GM12891 (cell line): ENCODE measurements at places on chromosomes 13 and 19.

GRCh38 chr13:113668491-113668971, 1.5 kb downstream of the GRK1 start:
- no peak for DNase-seq

GRCh38 chr13:110445722-110446574, 115.6 kb downstream of the RAB20 start:
- DNase-seq, result no peak

DNA sequence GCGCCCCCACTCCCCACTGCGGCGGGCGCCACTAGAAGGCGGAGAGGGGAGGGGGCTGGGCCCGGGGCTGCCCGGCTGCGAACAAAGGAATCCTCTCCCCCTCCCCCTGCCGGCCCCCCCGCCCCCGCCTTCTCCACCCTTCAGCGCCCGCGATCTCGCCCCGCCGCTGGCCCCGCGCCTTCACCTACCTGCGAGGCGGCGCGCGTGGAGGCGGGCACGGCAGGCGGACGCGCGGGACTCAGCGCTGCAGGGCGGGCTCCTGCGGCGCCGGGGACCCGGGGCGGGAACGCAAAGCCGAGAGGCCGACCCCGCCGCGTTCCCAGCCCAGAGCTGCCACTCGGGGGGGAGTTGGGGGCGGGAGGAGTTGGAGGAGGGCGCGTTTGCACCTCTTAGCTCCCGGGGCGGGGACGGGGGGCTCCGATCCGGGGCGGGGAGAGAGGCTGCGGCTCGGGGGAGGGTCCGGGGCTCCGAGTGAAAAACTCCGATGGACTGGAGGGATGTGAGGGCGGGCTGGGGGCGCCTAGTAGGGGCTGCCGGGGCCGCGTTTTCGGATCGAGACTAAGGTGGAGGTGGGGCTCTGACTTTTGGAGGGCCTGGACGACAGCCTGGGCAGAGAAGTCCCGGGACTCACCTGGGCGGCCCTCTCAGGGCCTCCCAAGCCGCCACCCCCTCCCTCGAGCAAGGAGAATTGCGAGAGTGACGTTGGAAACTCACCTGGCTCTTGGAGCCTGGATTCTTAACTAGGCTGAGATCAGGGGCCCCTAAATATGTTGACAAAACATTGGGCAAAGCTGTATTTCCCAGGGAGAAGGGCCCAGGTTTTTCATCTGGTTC, at the start of gene FBN3:
TSS of gene FBN3 (minus strand) at position 332 of the 834 bp plus-strand sequence. CDS start 2,112 bp downstream, outside the sequence.
- DNase-seq, result no peak

DNA sequence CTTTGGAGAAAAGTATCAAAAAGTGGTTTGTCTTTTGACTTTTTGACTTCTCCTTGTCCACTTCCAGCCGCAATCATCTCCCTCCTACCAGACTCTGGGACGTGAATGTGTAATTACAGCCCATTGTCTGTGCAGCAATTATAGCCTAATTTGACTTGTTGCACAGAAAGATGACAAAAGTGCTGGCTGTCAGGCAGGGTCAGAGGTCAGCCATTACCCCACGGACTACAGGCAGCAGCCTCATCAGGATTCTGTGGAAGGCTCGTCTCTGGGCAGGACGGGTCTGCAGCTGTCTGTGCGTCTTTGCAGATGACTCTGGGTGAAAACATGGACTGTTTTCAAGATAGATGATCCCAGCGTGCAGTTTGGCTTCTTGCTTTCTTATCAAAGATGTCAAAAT, 102.2 kb upstream of the EDNRB start:
- no peak for DNase-seq

DNA sequence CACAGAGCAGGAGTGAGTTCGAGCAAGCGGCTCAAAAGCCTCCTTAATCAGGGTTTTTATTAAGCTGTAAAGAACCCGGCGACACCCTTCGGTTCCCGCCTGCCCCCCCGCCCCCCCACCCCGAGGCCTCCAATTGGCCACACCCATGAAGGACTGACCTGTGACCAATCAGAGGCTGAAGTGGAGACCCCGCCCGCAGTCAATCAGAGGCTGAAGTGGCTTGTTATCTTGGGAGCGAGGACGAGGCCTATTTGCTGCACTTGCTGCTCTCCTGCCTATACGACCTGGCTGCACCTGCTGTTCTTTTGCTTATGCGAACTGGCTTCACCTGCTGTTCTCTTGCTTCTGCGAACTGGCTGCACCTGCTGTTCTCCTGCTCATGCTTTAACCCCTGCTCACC, 844.9 kb downstream of the OLFM4 start:
- DNase-seq, result no peak

- DNase-seq, result no peak
Observed at GRCh38 chr13:41742917-41743552, 217.9 kb downstream of the VWA8 start.

DNA sequence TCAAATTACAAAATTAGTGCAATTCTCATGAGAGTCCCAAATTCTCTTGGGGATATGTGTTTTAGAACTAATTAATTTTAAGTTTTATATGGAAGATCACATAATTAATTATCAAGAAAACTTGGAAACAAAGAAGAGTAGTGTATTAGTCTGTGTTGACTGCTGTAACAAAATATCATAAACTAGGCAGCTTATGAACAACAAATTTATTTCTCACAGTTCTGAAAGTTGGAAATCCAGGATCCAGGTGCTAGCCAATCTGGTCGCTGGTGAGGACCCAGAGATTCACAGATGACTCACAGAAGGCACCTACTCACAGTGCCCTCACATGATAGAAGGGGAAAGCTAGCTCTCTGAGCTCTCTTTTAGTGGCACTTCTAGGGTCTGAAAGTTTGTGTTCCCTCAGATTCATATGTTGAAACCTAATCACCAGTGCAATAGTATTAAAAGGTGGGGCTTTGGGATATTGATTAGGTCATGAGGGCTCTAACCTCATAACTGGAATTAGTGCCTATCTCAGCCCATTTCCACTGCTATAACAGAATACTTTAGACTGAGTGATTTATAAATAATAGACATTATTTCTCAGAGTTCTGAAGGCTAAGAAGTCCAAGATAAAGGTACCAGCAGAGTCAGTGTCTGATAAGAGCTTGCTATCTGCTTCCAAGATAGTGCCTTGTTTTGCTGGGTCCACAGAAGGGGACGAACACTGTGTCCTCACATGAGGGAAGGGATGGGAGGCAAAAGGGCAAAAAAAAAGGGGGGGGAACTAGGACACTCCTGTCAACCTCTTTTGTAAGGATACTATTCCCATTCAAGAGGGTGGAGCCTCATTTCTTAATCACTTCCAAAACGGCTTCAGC, 1.5 kb upstream of the ARGLU1 start:
- no peak for DNase-seq

GRCh38 chr19:45881909-45882528, 3.9 kb downstream of the IRF2BP1 start:
- no peak for DNase-seq

GRCh38 chr13:31172535-31172934, 10.8 kb upstream of the HSPH1 start:
- no peak for DNase-seq

GRCh38 chr13:33003458-33004019, 12.7 kb upstream of the KL start:
- no peak for DNase-seq

GRCh38 chr19:17522988-17523872, 11.8 kb downstream of the PGLS start:
- DNase-seq, result peak; percentile 74

DNA sequence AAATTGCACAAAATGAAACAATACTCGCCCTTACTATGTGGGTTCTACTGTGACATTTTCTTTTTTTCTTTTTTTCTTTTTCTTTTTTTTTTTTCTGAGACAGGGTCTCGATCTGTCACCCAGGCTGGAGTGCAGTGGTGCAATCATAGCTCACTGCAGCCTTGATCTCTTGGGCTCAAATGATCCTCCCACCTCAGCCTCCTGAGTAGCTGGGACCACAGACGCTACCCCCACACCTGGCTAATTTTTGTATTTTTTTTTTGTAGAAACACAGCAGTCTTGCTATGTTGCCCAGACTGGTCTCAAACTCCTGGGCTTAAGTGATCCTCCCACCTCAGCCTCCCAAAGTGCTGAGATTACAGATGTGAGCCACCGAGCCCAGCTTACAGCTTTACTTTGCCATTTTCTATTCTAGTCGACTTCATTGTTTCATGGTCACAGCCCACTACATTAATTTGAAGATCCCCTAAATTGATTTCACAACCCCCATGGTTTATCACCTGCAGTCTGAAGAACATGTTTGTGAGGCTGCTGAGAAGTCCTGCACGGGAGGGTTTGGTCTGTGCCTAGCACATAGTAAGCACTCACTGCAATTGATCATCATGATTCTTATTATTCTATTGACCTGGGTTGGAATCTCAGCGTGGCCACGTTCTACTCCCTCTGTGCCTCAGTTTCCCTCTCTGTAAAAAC, 3.8 kb downstream of the BCL3 start:
- no peak for DNase-seq

- peak; percentile 35 for DNase-seq
Observed at GRCh38 chr19:10603084-10603872, 16.2 kb upstream of the AP1M2 start.

DNA sequence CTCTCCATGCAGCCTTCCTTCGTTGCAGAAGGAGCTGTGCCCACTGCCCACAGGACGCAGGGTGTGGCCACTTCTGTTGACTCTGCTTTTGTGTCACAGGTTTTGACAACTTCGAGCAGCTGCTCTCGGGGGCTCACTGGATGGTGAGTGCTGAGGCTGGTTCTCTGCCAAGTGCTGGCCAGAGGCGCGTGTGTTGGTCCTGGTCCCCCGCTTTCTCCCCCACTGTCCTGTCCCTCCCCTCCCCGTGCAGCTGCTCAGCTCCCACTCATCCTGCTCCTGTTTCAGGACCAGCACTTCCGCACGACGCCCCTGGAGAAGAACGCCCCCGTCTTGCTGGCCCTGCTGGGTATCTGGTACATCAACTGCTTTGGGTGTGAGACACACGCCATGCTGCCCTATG, 10.6 kb upstream of the PDCD2L start:
- DNase-seq, result no peak

GRCh38 chr13:33541456-33541855, 255.9 kb upstream of the STARD13 start:
- DNase-seq, result no peak

- DNase-seq, result no peak
Observed at GRCh38 chr13:93797463-93797862, 570.9 kb downstream of the GPC6 start.

DNA sequence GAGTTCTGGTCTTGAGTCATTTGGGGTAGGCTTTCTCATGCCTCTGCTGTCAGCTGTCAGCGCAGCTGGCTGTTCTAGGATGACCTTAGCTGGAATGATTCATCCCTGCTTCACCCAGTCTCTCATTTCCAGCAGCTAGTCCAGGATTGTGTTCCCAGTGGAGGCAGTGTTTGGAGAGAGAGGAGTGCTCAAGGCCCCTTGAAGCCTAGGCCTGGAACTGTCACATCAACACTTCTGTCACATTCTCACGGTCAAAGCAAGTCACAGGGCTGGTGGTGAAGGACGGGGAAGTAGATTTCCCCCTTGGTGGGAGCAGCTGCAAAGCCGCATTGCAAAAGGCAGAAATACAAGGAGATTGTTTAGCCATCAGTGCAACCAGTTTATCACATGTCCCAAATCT, 15.2 kb downstream of the TPT1 start:
- no peak for DNase-seq

DNA sequence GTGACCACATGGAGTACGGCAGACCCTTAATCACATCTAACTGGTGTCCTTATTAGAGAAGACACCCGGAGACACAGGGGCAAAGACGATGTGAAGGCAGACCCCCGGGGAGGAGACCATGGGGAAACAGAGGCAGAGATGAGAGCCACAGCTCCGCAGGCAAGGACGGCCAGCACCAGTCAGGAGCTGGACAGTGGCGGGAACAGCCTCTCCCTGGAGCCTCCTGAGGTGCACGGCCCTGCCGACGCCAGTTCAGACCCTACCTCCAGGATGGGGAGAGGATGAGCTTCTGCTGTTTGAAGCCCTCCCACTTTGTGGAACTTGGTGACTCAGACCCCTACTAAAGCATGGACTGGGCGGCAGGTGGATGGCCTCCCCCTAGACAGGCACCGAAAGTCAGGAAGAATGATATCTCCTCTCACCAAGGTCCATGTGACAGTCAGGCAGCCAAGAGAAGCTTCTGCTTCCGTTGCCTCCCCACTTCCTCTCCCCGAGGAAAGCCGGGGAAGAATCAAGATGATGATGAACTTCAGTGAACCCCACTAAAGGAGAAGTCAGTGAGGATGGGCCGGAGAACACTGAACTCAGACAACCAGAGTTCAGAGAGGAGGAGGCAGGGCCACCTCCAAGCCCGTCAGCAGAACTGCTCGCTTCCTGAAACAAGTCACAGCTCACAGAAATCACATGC, 25.4 kb downstream of the RAB20 start:
- DNase-seq, result peak; percentile 54

DNA sequence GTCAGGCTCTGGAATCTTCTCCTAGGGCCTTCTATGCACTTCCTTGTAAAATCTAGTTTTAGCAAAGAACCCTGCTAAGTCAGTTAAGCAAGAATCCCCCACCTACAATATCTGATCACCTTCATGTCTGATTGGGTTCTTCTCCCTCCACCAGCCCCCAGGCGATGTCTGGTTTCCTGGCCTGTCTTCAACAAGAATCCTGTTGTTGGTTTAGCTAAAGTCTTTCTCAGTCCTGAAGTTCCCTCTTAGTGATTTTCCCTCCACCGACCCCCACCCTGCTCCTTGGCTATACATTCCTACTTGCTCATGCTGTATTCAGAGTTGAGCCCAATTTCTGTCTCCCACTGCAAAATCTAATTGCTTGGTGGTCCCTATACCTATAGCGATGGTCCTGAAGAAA, 35.2 kb upstream of the SLC46A3 start:
- DNase-seq, result no peak

- DNase-seq, result no peak
Observed at GRCh38 chr13:44715287-44716230, 139.4 kb upstream of the TSC22D1 start.

- DNase-seq, result no peak
Observed at GRCh38 chr13:75797239-75797638, 161.1 kb downstream of the LMO7 start.

- DNase-seq, result no peak
Observed at GRCh38 chr13:110012102-110012739, 225.8 kb upstream of the IRS2 start.

GRCh38 chr19:54211235-54211634, 10.6 kb downstream of the RPS9 start:
- no peak for DNase-seq

DNA sequence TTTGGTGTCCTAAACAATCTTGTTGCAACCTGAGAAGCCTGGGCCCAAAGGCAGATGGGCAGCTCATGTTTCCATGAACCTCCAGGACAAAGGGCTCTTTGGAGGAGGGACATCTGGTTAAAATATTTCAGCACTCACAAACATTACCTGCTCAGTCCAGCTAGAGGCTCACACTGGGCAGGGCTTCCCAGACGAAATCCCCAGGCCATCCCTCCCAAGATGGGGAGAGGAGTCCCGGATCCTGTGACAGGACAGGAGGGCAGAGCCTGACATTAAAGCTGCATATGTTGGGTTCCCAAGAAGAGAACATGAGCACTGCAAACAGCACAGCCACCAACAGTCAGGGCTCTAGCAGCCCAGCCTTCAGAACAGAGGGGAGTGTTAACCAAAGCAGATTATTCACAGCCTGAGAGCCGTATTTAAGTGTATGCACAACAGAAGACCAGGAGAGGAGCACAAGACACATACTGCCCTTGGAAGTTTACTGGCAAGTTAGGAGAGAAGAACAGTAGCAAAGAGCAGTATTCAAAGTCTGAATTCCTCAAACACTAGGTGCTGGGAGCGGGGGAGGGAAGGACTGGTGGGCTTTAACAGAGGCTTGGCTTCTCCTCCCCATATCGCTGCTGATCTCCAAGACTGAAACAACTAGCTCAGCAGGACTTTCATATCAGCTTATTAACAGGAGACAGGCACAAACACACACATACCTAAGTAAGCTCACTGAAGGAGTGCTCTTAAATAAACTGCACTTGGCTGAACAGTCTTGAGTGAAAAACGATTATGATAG, 12.3 kb downstream of the ATP7B start:
- no peak for DNase-seq

GRCh38 chr13:99376132-99376531, 68.9 kb upstream of the GPR183 start:
- DNase-seq, result peak; percentile 51
